ENCODE measurements at places on chromosomes 1 and 21.
A peak's percentile ranks its signal among the peaks of the same experiment; 100 is the strongest.

DNA sequence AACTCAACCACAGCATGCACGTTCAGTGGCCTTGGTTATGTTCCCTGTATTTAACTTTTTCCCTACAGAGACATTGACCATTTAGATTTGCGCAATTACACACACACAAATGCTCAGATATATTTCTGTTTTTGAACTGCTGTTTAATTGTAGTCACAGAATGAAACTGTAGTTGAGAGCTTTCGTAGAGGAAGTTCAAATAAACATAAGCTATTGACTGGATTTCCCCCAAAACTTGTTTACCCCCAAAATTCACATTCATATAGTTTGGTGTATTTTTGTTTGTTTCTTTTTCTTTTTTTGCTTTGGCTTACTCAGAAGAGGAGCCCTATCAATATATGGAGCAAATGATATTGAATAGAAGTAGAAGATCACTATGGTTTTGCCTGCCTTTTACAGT lies 921.0 kb downstream of the ADGRL2 start:
- no peak for DNase-seq

GRCh38 chr1:5928714-5929400 lies 63.4 kb downstream of the NPHP4 start:
- no peak for DNase-seq

DNA sequence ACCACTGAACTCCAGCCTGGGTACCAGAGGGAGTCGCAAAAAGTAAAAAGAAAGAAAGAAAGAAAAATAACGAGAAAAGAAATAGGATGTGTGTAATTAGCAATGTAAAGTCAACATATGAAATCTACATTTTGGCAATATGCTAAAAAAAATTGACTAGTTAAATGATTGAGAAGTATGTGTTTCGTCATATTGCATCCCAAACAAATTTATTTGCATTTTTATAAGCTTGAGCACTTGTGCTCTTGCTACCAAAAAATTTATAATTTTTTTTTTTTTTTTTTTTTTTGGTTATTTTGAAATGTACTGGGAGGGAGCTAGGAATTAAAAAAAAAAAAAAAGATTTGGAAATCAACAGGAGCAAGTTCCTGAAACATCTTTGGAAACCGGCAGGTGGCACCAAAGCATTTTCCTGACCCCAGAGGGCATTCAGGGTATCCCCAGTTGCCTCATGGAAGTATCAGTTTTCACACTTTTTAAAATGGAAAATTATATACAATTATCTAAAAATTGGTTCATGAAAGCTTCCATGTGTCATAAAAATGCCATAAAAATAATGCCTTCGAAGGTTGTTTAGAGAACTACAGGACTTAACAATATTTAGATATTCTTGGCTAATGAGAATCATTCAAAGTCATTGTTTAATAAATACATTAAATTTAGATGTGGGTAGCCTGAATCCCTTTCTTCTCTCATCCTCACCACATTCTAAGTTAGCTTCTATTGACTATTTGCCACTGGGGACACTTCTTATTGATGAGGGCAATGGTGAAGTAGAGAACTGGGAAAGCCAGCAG lies 4.8 kb upstream of the HEATR1 start:
- peak; percentile 24 for DNase-seq

- DNase-seq = peak; percentile 39
Measured at GRCh38 chr21:34889320-34889675, 159.8 kb downstream of the RUNX1 start.

- DNase-seq = no peak
Measured at GRCh38 chr1:112983537-112984131, 27.6 kb upstream of the SLC16A1 start.

DNA sequence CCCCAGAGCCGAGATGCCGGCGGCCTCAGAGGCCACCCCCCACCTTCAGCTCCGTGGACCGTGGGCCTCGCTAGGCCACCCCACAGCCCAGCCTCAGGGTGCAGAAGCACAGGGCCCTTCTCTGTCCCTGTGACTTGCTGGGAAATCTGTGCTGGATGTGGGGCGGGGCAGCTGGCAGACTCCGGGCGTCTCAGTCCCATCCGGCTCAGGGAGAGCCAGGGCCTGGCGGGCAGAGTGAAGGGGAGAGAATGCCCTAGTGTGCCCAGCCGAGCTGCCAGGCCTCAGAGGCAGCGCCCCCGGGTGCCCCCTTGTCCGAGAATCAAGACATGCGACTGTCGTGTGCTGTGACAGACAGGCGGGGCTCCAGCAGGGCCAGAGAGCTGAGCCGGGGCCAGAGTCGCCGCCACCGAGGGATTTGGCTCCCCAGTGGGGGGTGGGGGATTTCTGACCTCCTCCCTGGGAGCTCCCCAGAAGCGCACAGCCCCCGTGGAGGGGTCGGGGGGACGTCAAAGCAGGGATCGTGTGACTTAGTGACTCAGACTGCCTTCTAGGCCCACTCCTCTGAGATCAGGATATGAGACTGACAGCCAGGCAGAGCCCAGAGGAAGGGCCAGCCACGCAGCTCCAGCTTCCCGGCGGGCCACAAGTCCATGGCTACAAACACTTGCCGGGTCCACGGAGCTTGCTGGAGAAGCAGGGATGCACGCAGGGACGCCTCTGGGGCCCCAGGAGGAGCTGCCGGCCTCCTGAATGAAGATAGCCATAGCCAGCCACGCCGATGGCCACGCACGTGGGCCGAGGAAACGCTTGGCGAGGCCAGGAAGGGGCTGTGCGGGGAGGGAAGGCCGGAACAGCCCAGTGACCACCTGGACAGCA lies 11.9 kb downstream of the COL6A1 start:
- no peak for DNase-seq

Measured in HuH-7.5 (cell line).